ENCODE measurements at places on chromosomes 6 and 20.

- no peak for DNase-seq
Measured at GRCh38 chr20:53814060-53814459, 220.4 kb upstream of the ZNF217 start.

DNA sequence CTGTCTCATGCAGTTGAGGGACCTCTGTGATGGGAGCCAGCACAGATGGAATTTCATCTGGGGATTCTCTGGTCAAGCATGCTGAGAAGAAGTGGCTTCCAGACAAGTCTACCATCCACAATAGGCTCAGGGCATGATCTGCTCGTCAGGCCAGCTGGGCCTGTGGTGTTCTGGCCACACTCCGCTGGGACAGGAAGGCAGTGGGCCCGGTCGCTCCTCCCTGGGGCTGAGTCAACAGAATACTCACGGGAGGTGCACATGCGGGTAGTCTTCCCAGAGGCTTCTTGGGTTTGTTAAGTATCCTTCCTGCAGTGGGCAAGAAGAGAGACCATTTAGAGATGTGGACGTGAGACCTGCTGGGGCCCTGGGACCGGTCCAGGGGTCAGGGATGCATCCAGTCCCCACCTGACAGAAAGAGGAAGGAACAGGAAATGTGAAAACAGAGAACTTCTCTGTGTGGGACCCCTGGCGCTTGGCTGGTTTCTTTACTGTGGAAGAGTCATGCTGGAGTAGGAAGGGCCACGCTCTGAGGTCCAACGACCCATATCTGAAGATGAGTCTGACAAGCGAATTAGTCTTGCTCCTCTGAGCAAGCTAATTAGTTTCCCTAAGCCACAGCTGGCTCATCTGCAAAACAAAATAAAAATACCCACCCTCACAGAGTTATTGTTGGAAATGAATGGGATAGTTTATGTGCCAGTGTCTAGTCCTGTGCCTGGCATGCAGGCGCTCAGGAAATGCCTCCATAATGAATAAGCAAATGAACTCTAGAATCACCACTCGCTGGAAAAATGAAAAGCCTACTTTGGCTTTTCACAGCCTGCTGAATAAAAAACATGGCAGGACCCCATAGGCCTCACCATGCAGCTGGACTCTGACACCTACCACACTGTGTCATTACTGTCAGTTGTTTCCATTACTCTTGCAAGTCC lies 67.3 kb downstream of the TRAM2 start:
- no peak for DNase-seq

DNA sequence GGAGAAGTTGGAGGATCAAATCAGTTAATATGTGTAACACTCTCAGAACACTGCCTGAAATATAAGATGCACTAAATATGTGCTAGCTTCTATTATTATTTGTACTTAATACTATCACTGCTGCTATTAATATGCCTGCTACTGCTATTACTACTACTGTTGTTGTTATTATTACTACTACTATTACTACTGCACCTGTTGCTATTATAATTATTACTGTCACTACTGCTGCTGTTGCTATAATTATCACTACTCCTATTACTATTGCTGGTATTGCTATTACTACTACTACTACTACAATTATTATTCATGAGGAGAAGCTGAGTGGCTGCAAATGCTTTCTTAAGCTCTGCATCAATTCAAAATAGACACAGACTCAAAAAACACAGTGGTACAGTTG lies 16.7 kb upstream of the SSTR4 start:
- DNase-seq, result no peak

DNA sequence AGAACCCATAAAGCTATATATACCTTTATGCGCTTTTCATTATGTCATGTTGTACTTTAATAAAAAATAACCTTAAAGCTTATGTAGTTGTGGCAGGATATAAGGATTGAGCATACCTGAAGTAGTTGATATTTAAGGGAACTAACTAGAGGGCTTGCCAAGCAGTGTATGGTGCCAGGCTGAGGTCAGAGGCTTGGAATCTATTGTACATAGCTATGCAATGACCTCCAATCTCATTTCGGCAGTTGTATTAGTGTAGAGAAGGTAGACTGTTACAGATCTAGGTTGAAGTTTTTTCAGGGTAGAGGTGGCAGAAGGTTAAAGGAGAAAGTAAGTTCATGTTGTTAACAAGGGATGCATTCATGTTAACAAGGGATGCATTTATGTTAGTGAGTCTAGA lies 397.7 kb upstream of the HS3ST5 start:
- DNase-seq, result no peak

DNA sequence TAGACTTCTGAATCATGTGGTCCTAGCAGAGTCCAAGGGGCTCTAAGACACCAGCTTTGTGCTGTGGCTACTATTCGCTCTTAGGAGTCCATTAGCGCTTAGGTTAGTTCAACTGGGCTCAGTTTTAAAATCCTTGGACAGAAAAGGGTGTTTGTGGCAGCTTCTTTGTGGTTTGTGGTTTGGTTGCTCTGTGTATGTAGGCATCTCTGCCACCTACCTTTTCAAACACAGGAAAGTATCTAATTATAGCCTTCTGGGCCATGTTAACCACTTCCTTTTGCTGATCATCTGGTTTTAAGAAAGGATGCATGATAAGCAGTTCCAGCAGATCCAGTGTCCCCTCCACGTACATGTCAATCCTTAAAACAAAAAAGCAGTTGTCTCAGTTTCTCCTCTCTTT lies 10.8 kb downstream of the GSTA4 start:
- DNase-seq, result no peak

DNA sequence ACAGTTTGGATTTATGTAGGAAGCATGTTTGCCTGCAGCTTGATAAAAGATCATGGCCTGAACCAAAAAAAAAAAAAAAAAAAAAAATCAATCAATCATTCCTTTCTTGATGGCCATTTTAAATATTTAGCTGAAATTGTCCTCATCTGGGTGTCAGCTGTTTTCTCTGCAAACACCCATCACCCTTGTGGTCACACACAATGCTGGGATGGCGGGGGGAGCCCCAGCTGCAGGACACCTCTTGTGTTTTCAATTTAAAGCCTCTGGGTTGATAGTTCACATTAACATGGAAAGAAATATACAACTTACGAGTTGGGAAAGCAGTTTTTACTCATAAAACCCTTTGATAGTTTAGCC lies 160.4 kb downstream of the ZFP64 start:
- DNase-seq, result no peak

DNA sequence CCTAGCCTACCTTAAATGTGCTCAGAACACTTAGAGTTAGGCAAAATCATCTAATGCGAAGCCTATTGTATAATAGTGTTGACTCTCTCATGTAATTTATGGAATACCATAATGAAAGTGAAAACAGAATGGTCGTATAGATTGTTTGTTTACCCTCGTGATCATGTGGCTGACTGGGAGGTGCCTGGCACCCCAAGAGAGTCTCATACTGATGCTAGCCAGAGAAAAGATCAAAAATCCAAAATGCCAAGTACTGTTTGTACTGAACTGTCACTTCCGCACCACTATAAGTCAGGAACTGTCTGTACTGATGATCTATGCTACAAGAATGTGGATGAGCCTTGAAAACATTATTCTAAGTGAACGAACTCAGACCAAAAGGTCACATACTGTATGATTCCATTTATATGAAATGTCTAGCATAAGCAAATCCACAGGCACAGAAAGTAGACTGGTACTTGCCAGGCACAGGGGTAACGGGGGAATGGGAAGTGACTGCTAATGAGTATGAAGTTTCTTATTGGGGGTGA lies 22.4 kb downstream of the ZMYND8 start:
- DNase-seq, result peak; percentile 96

DNA sequence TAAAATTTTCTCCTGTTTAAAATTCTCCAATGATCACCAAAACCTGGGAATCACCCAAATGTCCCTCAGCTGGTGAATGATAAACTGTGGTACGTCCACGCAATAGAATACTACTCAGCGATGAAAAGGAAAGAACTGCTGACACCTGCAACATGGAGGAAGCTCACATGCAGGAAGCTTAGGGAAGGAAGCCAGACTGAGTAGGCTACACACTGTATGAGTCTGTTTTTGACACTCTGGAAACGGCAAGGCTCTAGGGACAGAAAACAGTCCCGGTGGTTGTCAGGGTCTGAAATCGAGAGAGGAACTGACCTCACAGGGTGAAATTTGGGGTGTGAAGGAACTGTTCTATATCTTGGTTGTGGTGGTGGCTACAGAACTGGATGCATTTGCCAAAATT lies 25.2 kb upstream of the TLDC2 start:
- DNase-seq, result no peak

DNA sequence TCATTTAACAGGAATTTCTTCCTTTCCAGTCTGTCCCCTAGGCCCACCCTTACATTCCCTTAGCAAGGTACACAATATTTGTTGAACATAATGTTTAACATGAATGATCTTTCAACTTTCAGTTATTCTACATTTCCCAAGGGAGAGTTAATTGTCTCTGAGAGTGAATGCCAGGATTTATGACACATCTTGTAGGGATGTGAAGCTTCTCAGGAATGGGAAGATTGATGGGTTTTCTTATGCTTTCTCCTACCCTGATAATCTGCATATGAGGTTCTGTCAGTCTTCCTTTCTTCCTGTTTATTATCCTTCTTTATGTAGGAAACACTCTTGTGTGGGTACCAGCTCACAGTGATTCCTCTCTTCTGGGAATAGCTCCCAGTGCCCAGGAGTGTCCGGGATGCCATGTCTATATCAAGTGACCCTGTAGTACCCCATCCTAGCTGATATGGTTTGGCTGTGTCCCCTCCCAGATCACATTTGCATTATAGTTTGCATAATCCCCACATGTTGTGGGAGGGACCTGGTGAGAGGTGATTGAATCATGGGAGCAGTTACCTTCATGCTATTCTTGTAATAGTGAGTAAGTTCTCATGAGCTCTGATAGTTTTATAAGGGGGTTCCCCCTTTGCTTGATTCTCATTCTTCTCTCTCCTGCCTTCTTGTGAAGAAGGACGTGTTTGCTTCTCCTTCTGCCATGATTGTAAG lies 7.1 kb upstream of the FYN start:
- no peak for DNase-seq

DNA sequence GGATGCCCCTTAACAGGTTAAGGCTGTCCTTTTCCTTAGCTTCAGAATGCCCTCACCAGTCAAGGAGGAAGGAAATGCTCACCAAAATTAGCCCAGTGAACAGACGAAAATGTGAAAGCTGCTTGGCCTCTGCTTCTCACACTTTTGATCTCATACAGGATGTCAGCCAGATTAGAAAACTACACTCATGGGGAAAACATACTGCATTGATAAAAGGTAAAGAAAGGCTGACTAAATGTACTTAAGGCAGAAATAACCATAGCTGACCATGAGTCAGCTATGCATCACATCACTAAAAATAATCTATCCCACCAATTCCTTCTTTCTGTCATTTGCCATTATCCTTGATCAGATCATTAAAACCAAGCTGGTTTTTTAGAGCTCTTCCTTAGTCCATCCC lies 198.4 kb upstream of the TENT5A start:
- peak; percentile 71 for DNase-seq

DNA sequence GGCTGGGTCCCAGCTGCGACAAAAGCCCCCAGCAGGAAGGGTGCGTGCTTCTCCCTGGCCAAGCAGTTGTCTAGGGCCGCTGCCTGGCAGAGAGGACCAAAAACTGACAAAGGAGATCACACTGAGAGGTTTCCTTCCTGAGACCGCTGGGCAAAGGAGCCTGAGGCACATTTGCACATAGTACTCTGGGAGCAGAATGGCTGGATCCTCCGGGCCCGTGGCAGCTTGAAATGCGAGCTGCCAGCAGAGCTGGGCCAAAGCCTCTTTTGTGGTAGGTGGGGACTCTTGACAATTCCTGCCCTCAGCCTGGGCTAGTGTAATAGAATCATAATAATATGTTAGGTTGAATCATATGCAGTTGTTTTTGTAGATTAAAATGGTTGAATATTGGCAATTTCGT lies 33.1 kb upstream of the RNF8 start:
- DNase-seq, result no peak

DNA sequence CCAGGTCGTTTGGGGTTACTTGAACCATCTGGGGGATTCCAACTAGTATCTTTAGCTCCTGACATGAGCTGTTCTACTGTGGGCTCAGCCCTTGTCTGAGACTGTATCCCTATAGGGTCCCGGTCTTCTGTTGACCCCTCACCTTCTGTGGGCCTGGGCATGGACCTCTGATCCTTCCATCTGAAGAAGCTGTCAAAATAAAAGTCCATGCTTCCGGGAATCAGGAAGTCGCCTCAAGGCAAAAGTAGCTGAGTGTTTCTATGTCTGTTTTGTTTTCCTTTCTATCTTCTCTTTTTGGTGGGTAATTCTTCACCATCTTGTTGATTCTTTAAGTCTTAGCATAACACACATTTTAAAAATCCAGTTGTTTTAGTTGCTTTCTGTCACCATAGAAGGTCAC lies 30.3 kb downstream of the ITPR3 start:
- no peak for DNase-seq

GRCh38 chr20:33933469-33933909 lies 60.2 kb upstream of the RALY start:
- no peak for DNase-seq

- no peak for DNase-seq
Measured at GRCh38 chr6:12567682-12568081, 148.9 kb upstream of the PHACTR1 start.

GRCh38 chr20:10666221-10667076 lies 7.3 kb downstream of the JAG1 start:
- DNase-seq, result no peak

DNA sequence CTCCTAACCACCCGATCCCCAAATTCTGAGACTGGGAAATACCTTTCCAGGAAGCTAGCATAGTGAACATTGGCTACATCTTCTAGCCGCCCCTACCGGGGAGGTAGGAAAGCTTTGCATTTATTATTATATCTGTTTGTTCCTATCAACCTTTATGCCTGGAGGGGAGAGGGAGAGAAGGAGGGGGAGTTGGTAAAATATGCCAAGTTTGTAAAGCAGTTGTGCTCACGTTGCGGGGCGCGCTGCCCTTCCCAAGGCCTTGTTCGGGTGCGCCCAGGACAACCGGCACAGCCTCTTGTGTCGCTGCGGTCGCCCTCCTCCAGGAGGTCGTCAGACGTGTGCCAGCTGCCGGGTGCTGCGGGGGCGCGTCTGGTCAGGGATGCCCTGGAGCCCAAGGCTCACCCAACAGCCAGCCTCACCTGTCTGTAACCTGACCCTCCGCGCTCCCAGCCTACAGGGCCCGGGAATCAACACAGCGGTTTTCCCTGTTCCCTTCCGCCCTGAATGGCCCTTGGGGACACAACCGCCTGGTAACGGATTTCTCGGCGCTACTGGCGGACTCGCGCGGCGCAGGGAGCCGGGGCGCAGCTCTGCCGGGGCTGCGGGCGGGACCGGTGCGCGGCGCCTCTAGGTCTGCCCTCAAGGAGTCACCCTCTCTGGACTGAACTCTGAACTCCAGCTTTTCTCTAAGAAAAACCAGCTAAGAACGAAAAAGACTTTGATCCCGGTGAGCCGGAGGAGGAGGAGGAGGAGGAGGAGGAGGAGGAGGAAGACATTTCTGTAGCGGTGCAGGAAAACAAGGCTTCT lies 1.1 kb upstream of the OVOL2 start:
- DNase-seq, result no peak

DNA sequence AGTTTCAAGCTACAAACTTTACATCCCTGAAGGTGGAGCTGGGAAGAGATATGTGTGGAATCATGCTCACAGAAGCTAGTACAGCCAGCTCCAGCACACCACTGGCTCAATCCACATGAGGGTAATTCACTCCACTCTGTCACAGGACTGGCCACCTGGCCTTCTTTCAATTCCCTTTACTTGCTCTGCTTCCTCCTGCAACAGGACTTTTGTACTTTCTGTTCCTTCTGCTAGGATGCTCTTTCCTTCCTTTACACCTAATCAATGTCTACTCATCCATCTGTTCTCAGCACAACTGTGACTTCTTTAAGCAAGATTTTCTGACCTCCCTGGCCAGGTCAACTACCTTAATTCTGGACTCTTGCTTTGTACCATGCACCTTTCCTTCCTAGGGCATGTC lies 39.4 kb upstream of the MYB start:
- DNase-seq, result no peak

Measured in non-pigmented ciliary epithelial cell (primary cell).